ENCODE measurements at places on chromosomes 7 and 10. TPM values are rescaled to one million over a fixed set of nuclear protein-coding genes. Genes with fewer than 3 reads are reported as not detected.

DNA sequence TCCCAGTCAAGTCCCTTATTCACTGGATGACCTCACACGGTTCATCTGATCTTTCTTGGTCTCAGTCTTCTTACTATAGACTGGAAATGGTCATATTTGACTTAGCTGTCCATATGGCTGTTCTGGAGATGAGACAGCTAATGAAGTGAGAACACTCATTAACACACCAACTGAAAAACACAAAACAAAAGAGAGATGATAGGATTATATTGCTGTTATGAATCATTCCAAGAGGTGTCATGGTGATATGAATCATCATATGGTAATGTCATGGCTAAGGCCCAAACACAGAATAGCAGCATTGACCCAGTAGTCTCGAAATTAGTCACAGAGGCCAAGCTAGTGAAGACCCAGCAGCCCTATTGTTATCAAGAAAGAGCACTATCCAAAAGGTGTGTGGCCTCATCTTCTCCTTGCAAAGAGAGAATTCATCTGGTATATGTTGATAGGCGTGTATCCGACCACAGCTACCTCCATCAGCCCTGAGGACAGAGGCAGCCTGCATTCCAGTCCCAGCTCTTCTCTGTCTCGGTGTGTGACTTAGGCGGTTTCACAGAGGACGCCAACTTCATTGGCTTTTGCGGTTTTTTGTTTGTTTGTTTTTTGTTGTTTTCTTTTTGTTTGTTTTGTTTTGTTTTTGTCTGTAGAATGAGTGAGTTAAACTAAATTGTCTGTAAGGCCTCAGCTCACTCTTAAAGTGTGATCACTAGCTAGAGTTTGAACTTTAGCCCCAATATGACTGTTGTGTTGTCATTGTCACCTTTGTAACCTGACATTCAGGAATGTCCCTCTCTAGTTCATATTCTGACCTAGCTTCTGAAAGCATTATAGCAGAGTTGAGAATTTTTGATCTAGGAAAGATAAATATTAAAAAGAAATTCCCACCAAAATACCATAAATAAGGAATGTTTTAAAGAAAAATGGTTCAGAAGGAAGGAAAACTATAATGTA is 97.4 kb upstream of the PDCD4 start:
- DNase-seq = peak; percentile 83
- peak overlapping the region; percentile 40 for H3K4me3 ChIP-seq
- H3K27me3 ChIP-seq = peaks cover 3% of the 10 kb centered on the region
- peaks cover 50% of the 10 kb centered on the region for H3K4me1 ChIP-seq

Gene SORCS3
- total RNA-seq = not detected

GRCh38 chr10:94129393-94130130 is 135.8 kb downstream of the PLCE1 start:
- H3K27ac ChIP-seq = no peak overlapping the region
- DNase-seq = no peak
- H3K36me3 ChIP-seq = no peaks in the 10 kb centered on the region

- H3K36me3 ChIP-seq = no peaks in the 10 kb centered on the region
- no peak overlapping the region for H3K27ac ChIP-seq
- no peak overlapping the region for H3K4me3 ChIP-seq
- H3K4me1 ChIP-seq = no peaks in the 10 kb centered on the region
- H3K27me3 ChIP-seq = no peaks in the 10 kb centered on the region
- DNase-seq = no peak
These were observed 665.4 kb downstream of the AUTS2 start for GRCh38 chr7:70263471-70264255.

Gene ICA1
- total RNA-seq = 0.62 TPM

DNA sequence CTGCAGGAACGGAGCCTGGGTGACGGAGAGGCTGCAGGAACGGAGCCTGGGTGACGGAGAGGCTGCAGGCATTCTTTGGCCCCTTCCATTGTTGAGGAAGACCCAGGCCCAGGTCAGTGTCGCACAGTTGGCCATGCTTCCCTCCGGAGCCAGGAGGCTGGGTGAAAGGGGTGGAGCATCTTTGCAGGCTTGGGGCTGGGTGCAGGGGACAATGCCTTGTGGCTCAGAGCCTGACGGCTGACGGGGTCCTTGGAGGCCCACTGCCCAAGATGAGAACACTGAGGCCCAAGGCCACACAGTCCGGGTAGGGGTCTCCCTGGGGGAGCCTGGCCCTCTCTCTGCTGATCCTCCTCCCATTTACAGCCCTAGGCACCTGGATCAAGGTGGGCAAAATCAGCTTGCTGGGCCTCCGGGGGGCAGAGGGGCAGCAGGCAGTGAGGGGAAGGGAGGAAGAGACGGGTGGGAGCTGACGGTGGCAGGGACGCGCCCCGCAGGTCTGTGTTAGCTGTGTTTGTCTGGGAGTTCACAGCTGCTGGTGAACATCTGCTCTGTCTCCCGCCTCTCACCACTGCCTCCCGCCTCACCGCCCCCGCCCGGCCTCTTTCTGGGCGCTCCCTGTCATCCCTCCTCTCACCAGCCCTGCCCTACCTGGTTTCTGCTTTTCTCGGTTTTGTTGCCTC is 30.6 kb upstream of the PCBD1 start:
- no peak for DNase-seq
- H3K4me1 ChIP-seq = no peaks in the 10 kb centered on the region
- no peak overlapping the region for H3K27ac ChIP-seq
- H3K36me3 ChIP-seq = no peaks in the 10 kb centered on the region

GRCh38 chr7:69078997-69079769 is 519.1 kb upstream of the AUTS2 start:
- H3K4me1 ChIP-seq = no peaks in the 10 kb centered on the region
- H3K27ac ChIP-seq = no peak overlapping the region
- no peak overlapping the region for H3K4me3 ChIP-seq
- DNase-seq = no peak
- H3K27me3 ChIP-seq = no peaks in the 10 kb centered on the region
- no peaks in the 10 kb centered on the region for H3K36me3 ChIP-seq

GRCh38 chr10:82149674-82150073 is 274.7 kb downstream of the NRG3 start:
- no peak overlapping the region for H3K4me3 ChIP-seq
- H3K27me3 ChIP-seq = no peaks in the 10 kb centered on the region
- H3K4me1 ChIP-seq = no peaks in the 10 kb centered on the region
- no peak overlapping the region for H3K27ac ChIP-seq

- peaks cover 25% of the 10 kb centered on the region for H3K27me3 ChIP-seq
- H3K27ac ChIP-seq = no peak overlapping the region
These were observed 62.4 kb downstream of the THNSL1 start for GRCh38 chr10:25078658-25079431.

Gene NET1
- 35.1 TPM for total RNA-seq

DNA sequence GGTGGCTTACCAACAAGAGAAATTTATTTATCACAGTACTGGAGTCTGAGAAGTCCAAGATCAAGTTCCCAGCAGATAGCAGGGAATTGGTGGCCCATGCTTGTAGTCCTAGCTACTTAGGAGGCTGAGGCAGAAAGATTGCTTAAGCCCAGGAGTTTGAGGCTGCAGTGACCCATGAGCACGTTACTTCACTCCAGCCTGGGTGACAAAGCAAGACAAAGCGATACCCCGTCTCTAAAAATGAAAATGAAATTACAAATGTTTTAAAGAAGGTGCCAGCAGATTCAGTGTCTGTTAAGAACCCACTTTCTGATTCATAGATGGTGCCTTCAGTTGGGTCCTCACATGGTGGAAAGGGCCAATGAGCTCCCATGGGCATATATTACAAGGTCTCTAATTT is 20.6 kb upstream of the ARHGAP12 start:
- H3K27me3 ChIP-seq = peaks cover 2% of the 10 kb centered on the region
- peaks cover 1% of the 10 kb centered on the region for H3K4me1 ChIP-seq
- no peak for DNase-seq
- no peak overlapping the region for H3K27ac ChIP-seq

All from activated CD4-positive, alpha-beta T cell treated with anti-CD3 and anti-CD28 coated beads, Interleukin-2, amount 10 ng/mL, durations not matched to agents 24 days and 14 days (primary cell).